ENCODE measurements at places on chromosomes 2 and 18. TPM values are rescaled to one million over a fixed set of nuclear protein-coding genes. Genes with fewer than 3 reads are reported as not detected.

The RNPEPL1 gene
- 74.0 TPM for total RNA-seq

The RNMT gene
- total RNA-seq: 48.5 TPM

The TMEM17 gene
- 0.32 TPM for total RNA-seq

The ALK gene
- total RNA-seq: 0.25 TPM

The IER3IP1 gene
- total RNA-seq: 14.4 TPM

The ADGRF3 gene
- total RNA-seq: 4.8 TPM

The LOXHD1 gene
- 0.05 TPM for total RNA-seq

The CD8A gene
- 222 TPM for total RNA-seq

The TOGARAM2 gene
- total RNA-seq: 4.3 TPM

The NEB gene
- total RNA-seq: 1.2 TPM

The ASTL gene
- total RNA-seq: 8.1 TPM

The MYO7B gene
- 0.50 TPM for total RNA-seq

The AGXT gene
- total RNA-seq: not detected

The SLC9A2 gene
- total RNA-seq: 0.19 TPM

The ITPRIPL1 gene
- 31.4 TPM for total RNA-seq

The LIMS3 gene
- total RNA-seq: 0.17 TPM

The OTX1 gene
- total RNA-seq: 0.07 TPM

The IMPA2 gene
- total RNA-seq: 20.2 TPM

The CRYGD gene
- not detected for total RNA-seq

The DNAJC27 gene
- total RNA-seq: 9.8 TPM

The HOXD13 gene
- total RNA-seq: not detected

The OLA1 gene
- total RNA-seq: 89.2 TPM

The GKN1 gene
- total RNA-seq: not detected

The AQP12A gene
- total RNA-seq: not detected

The NETO1 gene
- total RNA-seq: 0.72 TPM

The LINC00305 gene
- total RNA-seq: not detected

The RGPD3 gene
- total RNA-seq: 0.24 TPM

The ABCG5 gene
- total RNA-seq: not detected

The BUB1 gene
- total RNA-seq: 76.9 TPM

The FOXI3 gene
- total RNA-seq: not detected

The LAMA3 gene
- not detected for total RNA-seq

The C2orf81 gene
- total RNA-seq: 4.9 TPM
